ENCODE measurements at places on chromosomes 3 and 15. TPM values are rescaled to one million over a fixed set of nuclear protein-coding genes. Genes with fewer than 3 reads are reported as not detected.

The SUCLG2 gene
- 36.3 TPM for total RNA-seq

The PRICKLE2 gene
- not detected for total RNA-seq

- no peaks in the 10 kb centered on the region for H3K4me1 ChIP-seq
- no peak overlapping the region for H3K27ac ChIP-seq
- no peak for DNase-seq
- peaks cover 16% of the 10 kb centered on the region for H3K27me3 ChIP-seq
These were observed 63.5 kb downstream of the C3orf70 start for GRCh38 chr3:185089343-185089742.

GRCh38 chr3:141865101-141865500, 11.3 kb upstream of the ATP1B3 start:
- no peak for DNase-seq
- no peak overlapping the region for H3K4me3 ChIP-seq
- H3K4me1 ChIP-seq: peaks cover 6% of the 10 kb centered on the region
- H3K27ac ChIP-seq: no peak overlapping the region
- peaks cover 5% of the 10 kb centered on the region for H3K27me3 ChIP-seq
- H3K36me3 ChIP-seq: no peaks in the 10 kb centered on the region

DNA sequence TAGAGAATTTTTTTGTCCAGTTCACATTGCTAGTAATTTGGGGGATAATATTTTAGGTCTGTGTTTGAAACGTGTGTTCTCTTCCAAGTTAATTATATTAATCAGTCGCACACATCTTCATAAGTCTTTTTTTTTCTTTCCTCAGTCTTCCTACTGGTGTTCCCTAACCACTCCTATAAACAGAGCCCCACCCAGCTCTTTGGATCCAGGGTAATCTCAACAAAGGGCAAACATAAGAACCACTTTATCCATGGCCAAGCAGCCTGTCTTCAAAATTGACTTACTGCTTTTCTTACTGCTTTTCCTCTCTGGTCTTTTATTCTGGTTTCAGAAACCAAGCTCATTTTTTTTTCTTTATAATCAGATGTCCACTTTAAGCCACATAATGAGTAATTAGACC, 266.8 kb upstream of the NECTIN3 start:
- H3K36me3 ChIP-seq: no peaks in the 10 kb centered on the region
- H3K27ac ChIP-seq: no peak overlapping the region
- peaks cover 30% of the 10 kb centered on the region for H3K27me3 ChIP-seq
- no peaks in the 10 kb centered on the region for H3K4me1 ChIP-seq
- no peak overlapping the region for H3K4me3 ChIP-seq

DNA sequence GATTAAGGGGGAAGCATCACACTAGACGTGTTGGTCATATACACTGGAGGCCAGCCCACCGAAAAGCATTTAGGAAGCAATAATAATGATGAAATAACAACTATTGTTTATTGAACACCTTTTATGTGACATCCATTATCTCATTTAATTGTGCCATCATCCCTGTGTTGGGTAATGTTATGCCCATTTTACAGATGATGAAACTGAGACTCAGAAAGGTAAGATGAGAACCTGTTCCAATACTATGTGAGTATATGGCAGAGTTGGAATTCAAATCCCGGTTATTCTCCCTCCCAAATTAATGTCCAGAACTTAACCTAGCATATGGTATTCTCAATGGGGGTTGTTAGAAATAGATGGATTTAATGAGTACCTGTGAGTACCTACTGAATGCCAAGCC, 99.2 kb downstream of the SMAD6 start:
- no peaks in the 10 kb centered on the region for H3K36me3 ChIP-seq
- no peak overlapping the region for H3K27ac ChIP-seq
- no peak for DNase-seq
- no peaks in the 10 kb centered on the region for H3K4me1 ChIP-seq

DNA sequence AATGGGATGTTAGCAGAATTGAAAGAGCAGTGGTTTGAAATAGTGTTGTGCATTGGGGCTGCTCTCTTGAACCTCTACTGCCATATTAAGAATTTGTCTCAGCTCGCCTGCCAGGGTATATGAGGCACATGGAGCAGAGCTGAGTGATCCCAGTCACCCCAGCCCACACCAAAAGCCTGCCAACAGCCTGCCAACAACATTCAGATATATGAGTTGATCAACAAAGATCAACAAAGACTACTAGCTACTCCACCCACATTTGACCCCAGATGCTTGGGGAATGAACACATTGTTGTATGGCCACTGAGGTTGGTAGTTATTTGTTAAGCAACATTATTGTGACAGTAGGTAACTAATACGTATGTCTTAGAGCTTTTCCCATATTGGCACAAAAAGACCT, 570.9 kb upstream of the IL12A start:
- H3K27ac ChIP-seq: no peak overlapping the region
- H3K4me3 ChIP-seq: no peak overlapping the region
- no peaks in the 10 kb centered on the region for H3K4me1 ChIP-seq
- no peaks in the 10 kb centered on the region for H3K27me3 ChIP-seq
